Fibroblast of skin of left biceps (primary cell): ENCODE measurements at places on chromosomes 2 and 18.

DNA sequence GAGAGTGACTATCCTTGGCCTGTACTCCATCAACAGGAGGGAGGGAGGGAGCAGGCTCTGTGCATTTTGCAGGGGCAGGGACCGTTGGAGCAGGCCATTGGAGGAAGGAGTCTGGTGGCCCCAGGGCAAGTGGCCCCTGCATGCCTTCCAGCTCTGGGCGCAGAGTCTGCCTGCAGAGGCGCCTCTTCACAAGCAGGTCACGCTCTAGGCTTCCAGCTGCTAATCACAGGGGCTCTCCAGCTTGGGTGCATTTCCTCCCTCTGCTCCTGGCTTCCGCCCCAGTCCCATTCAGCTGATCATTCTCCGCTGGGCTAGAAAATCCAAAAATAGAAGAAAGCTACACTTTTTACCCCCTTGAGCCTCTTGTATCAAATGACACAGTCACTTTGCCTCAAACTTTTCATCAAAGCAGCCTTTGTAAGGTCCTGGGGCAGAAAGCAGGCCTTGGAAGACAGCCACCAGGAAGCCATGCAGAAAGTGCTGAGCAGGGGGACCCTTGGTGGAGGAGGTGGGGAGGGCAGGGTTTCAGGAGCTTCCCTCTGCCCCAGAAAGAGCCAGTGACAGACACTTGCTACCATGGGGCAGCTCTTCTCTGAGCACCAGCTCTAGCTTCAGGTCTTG lies 11.3 kb downstream of the TMEM247 start:
- no peak for DNase-seq

DNA sequence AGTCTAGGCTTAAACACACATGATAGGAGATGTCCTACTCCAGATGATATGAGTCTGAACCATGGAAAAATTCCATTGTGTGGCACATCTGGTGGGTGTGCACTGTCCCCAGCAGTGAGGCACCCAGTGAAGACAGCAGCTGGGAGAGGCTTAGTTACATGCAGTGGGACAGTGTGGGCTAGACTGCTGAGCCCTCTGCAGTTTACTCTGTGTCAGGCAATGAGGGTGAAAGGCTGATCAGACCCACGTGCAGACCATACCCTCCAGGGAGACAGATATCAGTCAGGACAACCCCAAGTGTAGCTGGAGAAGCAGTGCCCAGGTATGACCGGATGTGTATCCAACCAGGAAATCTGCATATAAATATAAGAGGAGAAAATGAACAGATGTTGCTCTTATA lies 13.4 kb downstream of the IL37 start:
- DNase-seq, result no peak

DNA sequence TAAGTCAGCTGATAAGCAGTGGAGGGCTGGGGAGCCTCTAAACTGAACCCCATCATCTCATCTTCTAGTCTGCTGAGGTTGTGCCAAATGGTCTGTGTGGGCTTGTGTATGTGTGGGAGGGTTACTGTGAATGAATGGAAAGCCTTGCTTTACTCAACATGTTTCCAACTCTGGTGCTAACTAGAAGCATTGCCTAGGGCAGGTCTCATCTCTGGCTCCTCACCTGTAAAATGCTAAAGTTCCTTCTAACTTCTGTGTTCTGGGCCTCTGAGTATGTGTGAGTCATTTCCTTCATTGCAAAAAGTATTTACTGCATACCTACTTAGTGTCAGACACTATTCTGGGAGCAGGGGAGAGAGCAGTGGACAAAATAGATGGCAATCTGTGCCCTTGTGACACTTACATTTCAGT lies 1.3 kb downstream of the LIPG start:
- DNase-seq, result no peak

- DNase-seq, result no peak
These were observed 12.4 kb upstream of the TLK1 start for GRCh38 chr2:171173087-171173486.

GRCh38 chr18:50111398-50111797 lies 83.5 kb downstream of the MYO5B start:
- DNase-seq, result no peak

DNA sequence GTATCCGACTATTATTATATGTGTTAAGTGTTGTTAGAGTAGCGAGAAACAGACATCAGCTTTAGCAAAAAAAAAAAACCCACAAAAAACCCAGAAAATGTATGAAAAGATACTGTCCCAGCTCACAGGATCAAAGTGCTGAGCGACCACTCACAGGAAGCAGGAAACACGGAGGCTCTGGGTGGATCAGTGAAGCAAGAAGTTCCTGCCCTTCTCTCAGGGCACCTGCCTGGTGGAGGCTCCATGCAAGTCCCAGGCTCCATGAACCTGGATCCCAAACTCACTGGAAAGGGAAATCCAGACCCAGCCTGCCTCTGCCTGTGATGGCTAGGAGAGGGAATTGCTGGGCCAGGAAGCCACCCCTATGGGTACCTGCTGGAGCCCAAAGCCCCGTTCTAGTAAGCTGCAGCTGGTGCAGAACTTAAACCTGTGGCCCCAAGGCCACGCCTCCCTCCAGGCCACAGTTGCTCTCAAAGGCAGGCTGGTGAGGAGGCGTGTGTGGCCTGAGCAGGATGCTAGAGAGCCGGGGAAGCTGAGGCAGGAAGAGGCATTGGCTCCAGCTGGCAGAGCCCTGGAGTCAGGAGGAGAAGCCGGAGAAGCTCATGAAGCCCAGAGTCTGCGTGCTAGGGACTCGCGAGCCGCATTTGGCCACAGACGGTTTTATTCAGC lies 63.5 kb upstream of the TAF1B start:
- DNase-seq, result no peak

DNA sequence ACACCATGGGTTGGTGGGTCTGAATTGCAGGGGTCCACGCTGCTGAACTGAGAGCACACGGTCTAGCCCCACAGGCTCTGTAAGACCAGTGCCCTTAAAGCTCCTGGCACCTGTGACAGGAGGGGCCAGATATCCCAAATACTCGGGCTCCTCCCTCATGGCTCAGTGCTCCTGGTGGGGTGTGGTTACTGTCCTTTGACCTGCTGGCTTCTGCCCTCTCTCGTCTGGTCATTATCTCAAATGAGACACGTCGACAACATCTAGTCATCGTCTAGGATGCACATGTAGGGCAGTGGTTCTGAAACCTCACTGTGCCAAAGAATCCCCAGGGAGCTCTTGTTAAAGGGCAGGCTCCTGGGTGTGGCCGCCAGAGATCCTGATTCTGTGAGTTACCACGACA lies 258.4 kb downstream of the LOXHD1 start:
- no peak for DNase-seq

DNA sequence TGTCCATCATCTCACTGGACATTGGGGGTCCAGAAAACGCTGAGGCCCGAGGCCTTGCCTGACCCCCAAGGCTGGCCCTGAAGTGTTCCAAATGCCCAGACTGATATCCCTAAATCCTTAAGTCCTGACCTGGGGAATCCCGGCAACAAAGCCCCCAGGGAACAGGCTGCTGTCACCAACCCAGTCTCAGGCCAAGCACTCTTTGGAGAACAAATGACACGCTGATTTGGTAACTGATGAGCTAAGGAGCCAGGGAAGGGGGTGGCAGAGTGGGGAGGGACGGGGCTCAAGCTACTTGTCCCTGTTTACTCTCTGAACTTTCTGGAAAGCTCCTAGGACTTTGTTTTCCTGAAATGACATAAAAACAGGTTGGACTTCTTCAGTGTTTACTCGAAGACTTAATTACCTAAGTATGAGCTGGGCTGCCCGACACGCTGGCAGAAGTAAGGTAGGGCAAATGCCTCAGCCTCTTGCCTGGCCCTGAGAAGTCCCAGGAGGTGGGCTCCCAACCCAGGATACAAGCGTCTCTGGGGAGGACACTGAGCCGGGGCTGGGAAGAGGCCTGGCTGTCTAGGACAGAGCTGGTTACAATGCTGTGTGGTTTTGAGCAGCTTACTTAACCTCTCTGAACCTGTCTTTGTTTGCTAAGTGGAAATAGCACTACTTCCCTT lies 105.5 kb upstream of the GLI2 start:
- no peak for DNase-seq

DNA sequence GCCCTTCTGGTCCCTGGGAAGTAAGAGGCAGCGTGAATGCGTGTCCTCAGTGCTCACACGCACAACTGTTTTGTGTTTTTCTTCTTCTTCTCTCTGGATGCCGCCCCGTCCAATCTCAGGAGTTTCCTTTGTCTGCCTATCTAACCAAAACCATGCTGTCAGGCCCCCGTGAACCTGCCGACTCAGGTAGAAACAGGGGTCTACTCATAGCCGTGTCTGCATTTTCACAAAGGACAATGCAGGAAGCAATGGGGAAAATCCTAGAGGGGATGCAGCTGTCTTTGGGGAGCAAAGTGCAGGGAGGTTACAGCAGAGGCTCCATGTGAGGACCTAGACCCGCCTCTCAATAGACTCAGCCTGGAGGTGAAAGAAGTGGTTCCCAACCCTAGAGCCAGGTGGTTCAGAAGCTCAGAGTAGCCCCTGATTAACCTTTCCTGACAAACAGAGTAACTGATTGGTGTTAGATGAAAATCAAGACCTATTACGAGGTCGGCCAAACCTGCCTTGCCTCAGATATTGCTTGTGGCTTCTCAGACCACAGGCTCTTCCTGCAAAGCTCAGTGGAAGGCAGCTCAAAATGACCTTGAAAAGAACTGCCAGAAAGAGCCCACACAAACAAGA lies 49.3 kb downstream of the CD226 start:
- DNase-seq, result no peak

GRCh38 chr2:235140801-235141081 lies 188.9 kb downstream of the SH3BP4 start:
- no peak for DNase-seq

GRCh38 chr2:14616342-14616741 lies 16.2 kb upstream of the LRATD1 start:
- no peak for DNase-seq

DNA sequence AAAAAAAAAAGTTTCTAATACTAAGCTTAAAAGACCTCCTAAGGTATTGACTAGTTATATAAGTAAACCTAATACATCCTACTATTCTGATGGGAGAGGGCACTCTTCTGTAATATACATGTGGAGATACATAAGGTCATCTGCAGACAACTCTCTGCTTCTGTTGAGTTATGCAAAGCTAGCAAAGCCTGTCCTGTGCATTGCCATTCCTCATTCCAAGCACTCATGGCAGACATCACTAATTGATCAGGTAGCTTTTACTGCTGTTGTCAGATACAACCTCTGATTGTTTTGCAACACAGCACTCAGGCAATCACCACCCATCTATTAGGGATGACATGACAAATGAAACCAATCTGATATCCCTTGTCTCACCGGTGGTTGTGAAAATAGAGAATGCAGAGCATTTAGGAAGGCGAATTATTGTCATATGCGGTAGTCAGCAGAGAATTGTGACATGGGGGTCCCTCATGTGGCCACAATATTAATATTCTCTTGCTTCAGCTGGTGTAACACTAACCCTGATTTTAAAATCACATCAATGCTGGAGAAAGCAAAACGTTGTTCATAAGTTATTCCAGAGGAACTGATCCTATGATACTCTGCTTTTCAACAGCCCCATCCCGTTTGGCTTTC lies 416.5 kb upstream of the GYPC start:
- DNase-seq, result no peak
